Hematopoietic multipotent progenitor cell (in vitro differentiated cells): ENCODE measurements at places on chromosomes 7 and 10. TPM values are rescaled to one million over a fixed set of nuclear protein-coding genes. Genes with fewer than 3 reads are reported as not detected.

The CPSF4 gene
- 41.5 TPM for total RNA-seq

The EBF3 gene
- total RNA-seq: not detected

- DNase-seq: no peak
These were observed 94.1 kb upstream of the KLF6 start for GRCh38 chr10:3879073-3879472.

The SLC13A1 gene
- not detected for total RNA-seq

- no peak for DNase-seq
These were observed 54.7 kb upstream of the AMPH start for GRCh38 chr7:38685851-38686250.

DNA sequence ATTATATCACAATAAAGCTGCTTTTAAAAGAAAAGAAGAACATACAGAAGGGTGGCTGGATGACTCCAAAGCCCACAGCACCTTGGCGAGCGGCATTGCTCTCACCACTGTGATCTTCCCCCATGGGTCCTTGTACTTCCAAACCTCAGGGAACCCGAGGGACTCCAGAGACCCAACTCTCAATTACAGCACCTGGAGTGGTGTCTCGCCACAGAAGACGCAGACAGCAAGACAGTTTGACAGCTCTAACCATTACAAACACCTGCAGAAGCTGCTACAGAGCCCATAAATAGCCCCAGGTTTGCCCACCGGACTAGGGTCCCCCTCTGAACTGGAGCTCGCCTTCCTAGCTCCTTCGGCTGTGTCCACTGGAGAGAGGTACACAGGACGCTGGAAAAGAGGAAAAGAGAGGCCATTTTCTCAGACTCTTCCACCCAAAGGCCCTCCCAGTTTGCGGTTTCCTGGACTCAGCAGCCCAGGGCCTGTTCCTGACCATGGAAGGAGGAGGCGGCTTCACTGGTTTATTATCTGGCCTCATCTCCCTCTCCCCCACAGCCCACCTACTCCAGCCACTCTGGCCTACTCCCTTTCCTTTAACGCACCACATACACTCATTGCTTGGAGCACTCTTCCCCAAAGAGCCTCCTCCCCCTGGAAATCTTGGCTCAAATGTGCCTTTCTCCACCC lies 1.9 kb downstream of the PIK3AP1 start:
- DNase-seq: no peak

DNA sequence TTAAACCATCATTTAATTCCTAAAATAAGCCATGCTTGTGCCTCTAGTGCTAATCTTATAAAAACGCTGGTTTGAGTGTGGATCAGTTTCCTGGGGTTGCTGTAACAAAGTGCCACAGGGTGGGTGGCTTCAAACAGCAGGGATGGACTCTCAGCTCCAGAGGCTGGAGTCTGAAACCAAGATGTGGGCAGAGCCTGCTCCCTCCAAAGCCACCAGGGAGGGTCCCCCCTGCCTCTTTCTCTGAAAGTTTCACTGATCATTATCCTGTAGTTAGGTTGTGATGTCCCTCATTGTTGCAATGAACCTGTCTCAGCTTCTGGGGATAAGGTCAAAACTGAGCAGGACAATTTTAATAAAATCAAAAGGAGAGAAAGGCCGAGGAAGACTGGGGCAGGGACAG lies 251.9 kb upstream of the TCERG1L start:
- DNase-seq: no peak

The SGCE gene
- under 0.01 TPM for total RNA-seq

DNA sequence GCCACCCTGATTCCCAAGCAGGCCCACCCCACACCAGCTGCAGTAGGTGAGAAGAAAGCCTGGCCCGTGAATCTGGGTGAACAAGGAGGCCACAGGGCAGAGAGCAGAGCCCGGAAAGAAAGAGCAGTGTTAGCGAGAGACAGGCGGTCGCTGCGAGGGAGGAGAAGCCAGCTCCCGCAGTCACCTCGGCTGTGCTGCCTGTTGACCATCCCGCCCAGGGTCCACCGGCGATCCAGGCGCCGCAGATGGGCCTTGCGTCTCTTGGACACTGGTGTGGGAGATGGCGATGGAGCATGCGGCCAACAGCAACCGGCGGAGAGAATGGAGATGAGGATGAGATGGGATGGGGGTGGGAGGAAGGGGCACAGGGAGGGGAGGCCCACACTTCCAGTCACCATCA lies 128.8 kb downstream of the NEURL1 start:
- no peak for DNase-seq

GRCh38 chr10:33347211-33347610 lies 12.7 kb upstream of the NRP1 start:
- DNase-seq: no peak

The HTR5A gene
- under 0.01 TPM for total RNA-seq

DNA sequence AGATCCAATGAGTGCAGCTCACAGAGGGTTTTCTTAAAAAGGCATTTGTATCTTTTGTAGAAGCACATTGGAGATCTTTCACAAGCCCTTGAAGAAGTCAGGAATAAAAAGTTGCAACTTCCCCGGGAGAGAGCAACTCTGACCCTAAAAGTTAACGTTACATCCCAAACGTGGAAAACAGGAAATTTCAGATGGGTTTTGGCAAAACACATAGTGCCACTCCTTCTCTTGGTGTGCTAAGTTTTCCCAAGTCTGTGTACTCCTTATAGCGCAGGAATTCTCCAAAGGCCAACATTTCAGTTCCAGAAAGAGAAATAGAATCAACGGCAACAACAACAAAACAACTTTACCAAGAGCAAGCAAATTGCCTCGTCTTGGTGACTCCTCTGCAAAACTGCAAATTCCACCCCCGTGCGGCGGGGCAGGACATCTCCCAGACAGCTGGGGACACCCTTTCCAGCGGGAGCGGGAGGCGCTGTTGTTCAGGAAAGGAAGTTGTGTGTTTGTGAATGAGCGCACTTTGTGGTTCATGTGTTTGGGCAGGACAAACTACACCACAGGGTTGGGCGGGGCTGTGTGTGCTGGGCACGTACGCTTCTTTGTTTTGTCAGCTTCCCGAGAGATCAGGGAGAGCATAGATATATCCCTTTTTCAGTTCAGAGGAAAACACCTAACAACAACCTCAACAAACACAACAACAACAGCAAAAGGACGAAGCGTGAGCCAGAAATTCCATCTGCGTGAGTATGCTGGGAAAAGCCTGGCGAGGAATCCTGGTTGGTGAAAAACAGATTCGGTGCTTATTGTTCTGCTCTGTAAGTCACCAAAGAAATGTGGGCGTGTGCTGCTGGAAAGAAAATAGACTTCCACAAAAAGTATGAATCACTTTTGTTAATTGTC lies 294.7 kb upstream of the PITRM1 start:
- DNase-seq: no peak

The ZNF789 gene
- total RNA-seq: 10.0 TPM

DNA sequence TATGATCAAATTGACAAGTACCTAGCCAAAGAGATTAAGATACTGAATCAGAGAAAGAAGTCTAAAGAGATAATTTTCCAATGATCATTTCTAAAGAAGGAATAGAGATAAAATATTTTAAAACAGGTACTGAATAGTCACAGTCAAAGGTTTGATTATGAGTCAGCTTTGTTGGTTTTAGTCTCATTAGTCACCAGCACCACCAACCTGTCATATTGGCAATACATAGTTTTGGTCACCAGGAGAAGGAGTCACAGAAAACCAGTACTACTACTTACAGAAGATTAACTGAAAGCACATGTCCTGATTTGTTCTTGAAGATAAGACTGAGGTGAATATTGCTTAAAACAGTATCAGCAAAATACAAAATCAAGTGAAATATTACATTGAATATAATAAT lies 34.6 kb downstream of the ZEB1 start:
- DNase-seq: peak; percentile 60

The FKBP6 gene
- total RNA-seq: not detected

DNA sequence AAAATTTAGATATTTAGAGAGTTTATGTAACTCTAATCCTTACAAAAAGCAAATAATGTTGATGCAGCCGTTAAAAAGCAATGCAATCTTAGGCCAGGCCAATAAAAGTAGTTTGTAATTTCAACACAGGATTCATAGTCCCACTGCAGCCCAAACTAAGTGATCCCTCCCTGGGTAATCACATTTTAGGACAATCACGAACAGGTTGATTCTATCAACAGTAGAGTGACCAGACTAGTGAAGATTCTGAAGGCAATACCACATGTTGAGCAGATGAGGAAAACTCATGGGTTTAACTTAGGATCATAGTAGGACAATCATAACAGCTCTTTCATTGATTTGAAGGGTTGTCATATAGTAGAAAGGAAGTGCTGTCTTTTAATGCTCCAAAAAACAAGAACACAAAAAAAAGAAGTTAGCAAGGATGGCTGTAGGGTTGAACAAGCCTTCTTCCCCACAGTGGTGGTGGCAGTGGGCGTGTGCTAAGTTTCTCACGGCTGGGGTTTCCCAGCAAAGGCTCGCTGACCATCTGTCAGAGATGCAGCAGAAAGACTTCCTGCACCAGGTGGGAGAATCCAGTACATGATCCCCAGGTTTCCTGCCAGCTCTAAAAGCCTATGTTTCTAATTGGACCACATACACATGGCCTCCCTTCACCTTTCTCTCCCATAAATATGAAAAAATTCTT lies 212.2 kb downstream of the CHRM2 start:
- DNase-seq: no peak

The TMEM273 gene
- 1.6 TPM for total RNA-seq

The TEX47 gene
- total RNA-seq: not detected

- no peak for DNase-seq
These were observed 721.5 kb downstream of the GRID1 start for GRCh38 chr10:85645053-85645452.

The OR6B1 gene
- under 0.01 TPM for total RNA-seq
